ENCODE measurements at places on chromosomes 6 and 20.

DNA sequence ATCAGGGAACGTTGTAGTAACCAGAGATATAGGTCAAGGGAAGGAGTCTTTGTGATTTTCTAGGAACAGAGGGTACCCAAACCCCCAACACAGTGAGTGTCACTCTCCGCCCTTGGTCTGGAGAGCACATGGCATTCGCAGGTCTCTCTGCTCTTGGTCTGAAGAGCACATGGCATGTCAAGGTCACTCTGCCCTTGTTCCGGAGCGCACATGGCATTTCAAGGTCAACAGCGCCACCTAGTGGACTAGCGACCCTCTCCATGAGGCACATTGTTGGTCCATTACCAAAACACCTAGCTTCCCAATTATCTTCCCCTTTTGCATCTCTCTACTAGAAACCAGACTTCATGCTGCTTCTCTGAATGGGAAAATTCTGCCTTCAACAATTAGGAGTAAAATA lies 260.0 kb downstream of the C6orf118 start:
- no peak for DNase-seq

DNA sequence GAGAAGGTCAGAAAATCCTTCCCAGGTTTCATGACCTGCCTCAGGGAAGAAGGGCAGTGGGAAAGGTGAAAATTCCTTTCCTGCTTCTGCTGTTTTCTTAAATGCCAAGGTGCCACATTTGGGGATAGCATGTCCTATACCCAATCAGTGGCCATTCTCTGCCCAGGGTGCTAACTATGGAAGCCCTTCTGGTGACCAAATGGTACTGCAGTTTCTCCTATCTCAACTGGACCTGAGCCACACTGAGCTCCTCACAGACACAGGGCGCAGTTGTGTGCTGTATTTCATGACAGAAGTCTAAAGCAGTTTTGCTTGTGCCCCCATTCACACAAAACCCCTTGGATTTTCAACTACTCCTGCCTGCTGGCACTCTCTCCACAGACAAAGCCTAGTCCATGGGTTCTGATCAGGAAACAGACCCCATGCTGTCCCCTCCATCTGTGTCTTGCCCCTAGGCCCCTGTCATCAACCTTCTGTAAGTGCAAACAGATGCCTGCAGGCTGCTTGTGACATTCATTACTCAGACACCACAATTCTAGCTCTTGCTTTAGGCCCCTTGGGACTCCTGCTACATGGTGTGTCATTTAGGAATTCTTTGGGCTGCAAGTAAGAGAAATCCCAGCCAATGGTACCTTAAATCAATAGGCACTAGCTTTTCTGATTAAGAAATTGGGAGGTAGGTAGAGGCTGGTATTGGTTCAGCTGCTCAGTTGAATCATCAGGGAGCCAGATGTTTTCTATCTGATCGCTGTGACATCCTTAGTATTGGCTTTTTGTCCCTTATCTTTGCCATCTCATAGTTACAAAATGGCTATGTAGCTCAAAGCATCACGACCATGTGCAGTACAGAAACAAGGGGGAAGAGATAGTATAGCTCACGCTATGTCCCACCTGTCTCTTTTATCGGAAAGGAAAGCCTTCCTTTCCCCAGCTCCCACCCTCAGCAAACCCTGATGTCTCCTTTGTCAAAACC lies 147.8 kb downstream of the CD83 start:
- DNase-seq, result no peak

GRCh38 chr20:5652626-5653553 lies 97.3 kb upstream of the SHLD1 start:
- DNase-seq, result no peak

DNA sequence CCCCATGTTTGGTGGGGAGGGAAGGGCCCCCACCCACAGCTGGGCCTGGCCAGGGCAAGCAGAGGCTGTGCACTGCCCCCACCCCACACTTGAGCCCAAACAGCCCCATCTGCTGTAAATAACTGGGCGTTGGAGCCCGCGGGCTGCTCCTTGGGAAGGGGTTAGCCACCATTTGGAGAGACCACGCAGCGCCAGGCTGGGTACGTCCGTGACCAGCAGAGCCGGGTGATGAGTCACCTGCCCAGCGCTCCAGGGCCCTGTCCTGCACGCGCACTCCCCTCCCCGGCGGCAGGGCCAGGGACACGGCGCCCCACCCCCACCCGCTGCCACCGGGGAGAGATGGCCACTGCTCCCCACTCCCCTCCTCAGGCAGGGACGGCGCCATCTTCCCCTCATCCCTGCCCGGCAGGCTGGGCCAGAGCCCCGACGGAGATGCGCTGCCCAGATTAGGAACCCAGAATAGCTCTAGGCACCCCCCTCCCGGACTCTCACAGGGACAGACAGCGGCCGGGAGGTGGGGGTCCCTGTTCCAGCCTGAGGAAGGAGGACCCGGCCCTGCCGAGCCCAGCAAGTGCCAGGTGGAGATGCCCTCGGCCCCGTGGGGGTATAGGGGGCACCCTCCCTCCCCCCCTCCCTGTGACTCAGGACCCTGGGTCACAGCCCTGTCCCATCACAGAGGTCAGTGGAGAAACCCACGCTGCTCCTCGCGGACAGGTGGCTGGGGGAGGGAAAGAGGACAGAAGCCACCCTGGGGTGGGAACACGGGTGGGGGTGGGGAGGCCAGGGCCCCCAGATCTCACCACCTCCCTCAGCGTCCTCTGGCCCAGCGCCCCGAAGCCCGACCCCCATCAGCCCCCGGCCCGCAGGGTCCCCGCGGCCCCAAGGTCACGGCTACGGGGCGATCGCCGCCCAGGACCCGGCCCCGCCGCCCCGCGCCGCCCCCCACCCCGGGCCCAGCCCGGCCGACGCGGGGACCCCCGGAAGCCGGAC lies 642 bp downstream of the EEF1A2 start:
- peak; percentile 43 for DNase-seq

- DNase-seq, result no peak
Observed at GRCh38 chr6:70062010-70062409, 195.7 kb downstream of the COL19A1 start.

DNA sequence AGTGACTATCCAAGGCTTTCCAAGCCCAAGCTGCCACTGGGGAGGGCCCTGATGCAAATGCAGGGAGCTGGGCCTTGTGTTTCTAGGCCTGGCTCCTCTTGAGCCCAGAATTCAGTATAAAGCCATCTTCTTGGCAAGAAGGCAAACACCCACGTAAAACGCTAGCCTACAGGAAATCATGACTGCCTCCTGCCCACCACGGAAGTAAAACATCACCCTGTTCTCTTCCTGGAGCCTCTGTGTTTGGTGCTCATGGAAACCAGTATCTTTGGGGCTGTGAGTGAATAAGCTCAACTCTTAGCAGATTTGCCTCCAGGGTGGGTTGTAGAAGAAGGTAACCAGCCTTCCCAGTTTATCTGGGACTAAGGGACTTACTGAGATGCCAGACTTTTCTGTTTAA lies 271.0 kb downstream of the ZNF217 start:
- DNase-seq, result no peak

- DNase-seq, result no peak
Observed at GRCh38 chr6:654136-654535, 2.8 kb downstream of the HUS1B start.

DNA sequence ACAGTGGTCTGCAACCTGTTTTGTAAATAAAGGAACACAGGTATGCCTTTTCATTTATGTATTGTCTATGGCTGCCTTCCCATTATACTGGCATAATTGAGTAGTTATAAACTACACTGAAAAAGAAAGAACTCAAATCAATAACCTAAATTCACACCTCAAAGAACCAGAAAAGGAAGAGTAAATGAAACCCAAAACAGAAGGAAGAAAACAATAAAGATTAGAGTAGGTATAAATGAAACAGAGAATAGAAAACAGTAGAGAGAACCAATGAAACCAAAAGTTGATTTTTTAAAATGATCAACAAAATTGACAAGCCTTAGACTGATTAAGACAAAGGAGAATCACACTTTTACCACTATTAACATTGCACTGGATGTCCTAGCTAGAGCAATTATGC lies 34.7 kb downstream of the FAM184A start:
- DNase-seq, result no peak

DNA sequence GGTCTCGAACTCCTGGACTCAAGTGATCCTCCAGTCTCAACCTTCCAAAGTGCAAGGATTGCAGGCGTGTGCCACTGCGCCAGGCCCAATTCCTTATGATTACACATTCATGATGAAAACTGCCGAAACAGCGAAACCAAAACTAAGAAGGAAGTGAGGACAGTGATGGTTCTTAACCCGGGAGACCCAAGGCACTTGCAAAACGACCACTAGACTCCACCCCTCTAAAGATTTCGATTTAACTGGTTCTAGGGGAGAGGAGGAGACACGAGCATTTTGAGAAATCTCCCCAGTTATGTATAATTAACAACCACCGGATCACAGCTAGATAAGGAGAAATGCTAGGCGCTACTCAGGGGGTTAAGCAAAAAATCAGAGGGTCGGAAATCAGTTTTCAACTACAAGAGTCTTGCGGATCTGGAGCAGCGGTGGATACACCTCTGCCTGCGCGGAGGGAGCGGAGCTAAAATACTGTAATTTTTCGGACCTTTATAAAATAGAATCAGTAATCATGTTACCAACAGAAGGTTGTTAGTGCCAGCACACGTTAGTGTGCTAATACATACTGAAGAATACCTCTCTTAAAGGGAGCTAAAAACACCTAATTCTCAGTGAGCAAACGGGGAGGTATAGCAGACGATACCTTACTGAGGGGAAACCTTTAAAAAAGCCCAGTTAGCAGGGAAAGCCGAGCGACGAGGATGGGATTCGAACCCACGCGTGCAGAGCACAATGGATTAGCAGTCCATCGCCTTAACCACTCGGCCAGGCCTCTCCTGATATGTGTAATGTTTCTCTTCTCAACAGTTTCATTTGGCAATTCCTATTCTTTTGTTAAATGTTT lies 60.0 kb upstream of the BTN3A2 start:
- DNase-seq, result peak; percentile 81

DNA sequence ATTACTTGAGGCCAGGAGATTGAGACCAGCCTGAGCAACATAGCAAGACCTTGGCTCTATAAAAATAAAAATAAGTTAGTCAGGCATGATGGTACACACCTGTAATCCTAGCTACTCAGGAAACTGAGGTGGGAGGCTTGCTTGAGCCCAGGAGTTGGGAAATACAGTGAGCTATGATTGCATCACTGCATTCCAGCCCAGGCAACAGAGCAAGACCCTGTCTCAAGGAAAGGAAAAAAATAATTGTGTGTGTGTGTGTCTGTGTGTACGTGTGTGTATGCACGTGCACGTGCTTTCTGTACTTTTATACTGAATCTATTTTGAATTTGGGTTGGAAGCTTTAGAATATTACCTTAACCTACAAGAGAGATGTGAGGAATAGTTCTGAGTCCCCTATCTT lies 58.9 kb downstream of the KIZ start:
- DNase-seq, result no peak

GRCh38 chr6:169520104-169520503 lies 181.7 kb downstream of the WDR27 start:
- DNase-seq, result no peak

DNA sequence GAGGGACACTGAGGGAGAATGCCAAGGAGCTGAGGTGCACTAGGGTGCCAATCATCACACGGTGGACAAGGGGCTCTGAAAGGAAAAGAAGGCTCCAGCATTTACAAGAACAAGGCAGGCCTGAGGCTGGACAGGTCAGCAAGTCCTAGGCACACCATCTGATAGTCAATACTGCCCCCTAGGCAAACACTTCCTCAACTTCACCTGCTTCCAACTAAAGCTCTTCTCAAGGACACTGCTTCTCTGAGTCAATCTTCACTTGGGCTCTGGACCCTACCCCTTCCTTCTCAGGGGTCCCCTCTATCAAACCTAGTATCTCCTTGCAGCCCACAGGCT lies 37.7 kb upstream of the SLC4A11 start:
- no peak for DNase-seq

GRCh38 chr20:7505152-7505834 lies 435.0 kb downstream of the HAO1 start:
- DNase-seq, result no peak

Data from SW 1271 (cell line).